CD4-positive, alpha-beta T cell treated with Interleukin-15 for 4 hours (primary cell): ENCODE measurements at places on chromosomes 2 and 18.

GRCh38 chr2:1754461-1755170 lies 10.3 kb upstream of the PXDN start:
- DNase-seq: no peak

GRCh38 chr2:10286216-10287037 lies 16.3 kb upstream of the HPCAL1 start:
- no peak for DNase-seq

- no peak for DNase-seq
Observed at GRCh38 chr2:72788756-72789155, 37.1 kb downstream of the EXOC6B start.

- no peak for DNase-seq
Observed at GRCh38 chr2:18167871-18168270, 289.4 kb downstream of the KCNS3 start.

GRCh38 chr2:235070063-235070706 lies 118.4 kb downstream of the SH3BP4 start:
- DNase-seq: no peak

GRCh38 chr2:175872005-175872348 lies 130.1 kb downstream of the LNPK start:
- no peak for DNase-seq

GRCh38 chr2:18411626-18412025 lies 148.8 kb downstream of the RDH14 start:
- no peak for DNase-seq

- no peak for DNase-seq
Observed at GRCh38 chr2:29226808-29227207, 111.6 kb downstream of the CLIP4 start.

GRCh38 chr2:127647242-127648190 lies 1.6 kb downstream of the GPR17 start:
- no peak for DNase-seq

DNA sequence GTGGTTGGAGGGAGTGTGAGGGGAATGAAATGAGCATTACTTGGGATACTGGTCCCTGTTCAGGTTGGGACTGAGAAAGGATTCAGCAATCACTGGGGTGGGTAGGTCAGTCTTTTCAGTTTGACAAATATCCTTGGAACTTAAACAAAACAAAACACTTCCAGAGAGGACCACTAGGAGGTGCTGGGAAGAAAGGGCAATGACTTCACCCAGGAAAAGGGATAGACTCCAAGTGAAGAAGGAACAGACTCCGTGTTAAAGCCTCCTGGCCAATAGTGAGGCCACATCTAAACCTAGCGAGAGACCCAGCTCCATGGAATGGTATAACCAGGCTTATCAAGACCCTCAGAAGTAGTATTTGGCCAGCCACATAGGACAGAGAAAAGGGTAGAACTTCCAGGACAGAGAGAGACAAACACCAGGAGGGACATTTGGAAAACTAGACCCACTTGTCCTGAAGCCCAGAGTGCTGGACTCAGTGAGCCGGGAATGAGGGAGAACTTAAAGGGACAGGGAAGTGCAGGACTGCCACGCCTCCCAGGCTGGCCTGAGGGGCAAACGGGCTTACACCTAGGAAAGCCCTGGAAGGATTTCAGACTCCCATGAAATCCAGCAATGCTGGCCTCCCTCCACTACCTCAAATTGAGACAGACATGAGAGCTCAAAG lies 19.6 kb upstream of the KCNG3 start:
- DNase-seq: peak; percentile 23

GRCh38 chr2:158773121-158773520 lies 22.0 kb upstream of the DAPL1 start:
- DNase-seq: no peak

- no peak for DNase-seq
Observed at GRCh38 chr18:39969803-39970494, 1985.1 kb upstream of the PIK3C3 start.

DNA sequence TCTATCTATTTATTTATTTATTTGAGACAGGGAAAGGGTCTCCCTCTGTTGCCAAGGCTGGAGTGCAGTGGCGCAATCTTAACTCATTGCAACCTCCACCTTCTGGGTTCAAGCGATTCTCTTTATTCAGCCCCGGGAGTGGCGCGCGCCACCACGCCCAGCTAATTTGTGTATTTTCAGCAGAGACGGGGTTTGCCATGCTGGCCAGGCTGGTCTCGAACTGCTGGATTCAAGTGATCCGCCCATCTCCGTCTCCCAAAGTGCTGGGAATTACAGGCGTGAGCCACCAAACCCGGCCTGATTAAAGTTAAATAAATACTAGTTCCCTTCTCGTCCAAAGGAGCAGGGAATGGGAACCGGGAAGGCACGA lies 4.2 kb upstream of the CTDSP1 start:
- no peak for DNase-seq

DNA sequence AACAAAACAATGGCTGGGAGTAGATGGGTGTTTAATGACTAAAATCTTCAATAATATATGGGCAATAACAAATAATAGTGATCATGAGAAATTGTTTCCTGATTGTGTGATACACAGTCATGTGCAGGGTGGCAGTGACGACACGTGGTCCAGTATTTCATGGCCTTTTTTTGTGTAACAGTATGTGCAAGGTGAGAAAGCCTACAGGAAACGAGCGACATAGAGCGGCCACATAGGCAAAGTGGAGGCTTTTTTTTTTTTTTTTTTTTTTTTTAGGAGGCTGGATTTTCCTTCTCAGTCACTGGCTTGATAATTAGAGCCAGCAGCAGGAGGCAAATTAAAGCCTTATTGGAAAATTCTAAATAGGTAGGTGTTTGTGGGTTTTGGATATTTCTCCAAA lies 123.7 kb downstream of the MYO3B start:
- no peak for DNase-seq

GRCh38 chr2:191620144-191620543 lies 57.8 kb upstream of the NABP1 start:
- no peak for DNase-seq

GRCh38 chr2:177474301-177474700 lies 81.7 kb downstream of the AGPS start:
- DNase-seq: no peak

DNA sequence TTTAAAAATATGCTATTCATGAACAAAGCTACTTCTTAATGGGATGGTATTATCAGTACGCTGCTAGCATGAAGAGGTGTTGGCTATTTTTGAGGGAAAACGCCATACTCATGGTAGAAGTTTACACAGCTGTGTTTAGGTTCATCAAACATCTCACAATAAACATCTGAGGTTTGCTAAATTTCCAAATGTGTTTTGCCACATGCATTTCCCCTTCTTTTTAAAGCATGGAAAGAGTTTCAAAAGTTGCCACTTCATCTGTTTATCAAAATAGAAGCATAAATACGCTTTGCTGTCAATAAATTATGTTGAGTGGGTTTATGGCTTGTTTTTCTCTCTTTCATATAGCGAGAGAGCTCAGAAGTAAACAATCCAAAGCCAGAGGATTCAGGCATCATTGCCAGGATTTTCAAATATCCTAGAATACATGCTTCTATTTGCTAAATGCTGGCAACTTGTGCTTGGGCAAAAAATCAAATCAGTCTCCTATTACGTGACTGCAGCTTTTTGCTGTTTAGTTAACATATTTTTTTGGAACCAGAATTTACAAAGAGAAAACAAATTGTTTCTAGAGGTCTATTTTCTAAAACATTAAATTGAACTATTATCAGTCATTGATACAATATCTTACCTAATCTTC lies 1919.9 kb upstream of the LRRTM1 start:
- DNase-seq: no peak

GRCh38 chr2:149885468-149885867 lies 297.9 kb upstream of the MMADHC start:
- no peak for DNase-seq

DNA sequence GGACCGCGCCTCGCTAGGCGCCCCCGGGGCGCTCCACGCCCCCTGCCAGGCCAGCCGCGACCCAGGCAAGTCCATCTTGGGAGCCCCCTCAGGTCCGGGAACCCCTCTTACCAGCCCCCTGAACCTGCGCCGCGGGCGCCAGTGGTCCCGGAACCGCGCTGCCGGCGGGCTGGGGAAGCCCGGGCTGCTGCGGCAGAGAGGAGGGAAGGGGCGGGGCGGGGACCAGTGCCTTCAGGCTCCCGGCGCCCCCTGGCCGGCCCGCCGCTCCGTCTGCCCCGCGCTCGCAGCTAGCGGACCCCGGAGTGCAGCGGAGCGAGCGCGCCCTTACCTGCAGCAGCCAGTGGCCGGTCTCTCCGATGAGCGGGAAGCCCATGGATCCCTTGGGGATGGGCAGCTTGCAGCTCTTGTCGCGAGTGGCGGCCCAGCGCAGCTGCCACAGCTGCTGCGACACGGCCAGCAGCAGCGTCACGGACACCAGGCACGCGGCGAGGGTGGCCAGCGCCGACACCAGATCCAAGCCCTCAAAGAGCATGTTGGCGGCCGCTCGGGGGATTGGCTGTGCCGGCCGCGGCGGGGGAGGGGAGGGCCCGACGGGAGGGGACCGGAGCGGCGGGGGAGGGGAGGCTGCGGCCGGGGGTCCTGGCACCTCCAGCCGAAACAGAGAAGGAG lies at the start of gene CYP26B1:
Gene CYP26B1, minus strand, starts transcription at position 560 of the 669 bp plus-strand sequence. Its CDS starts 28 bp downstream, at position 532.
- no peak for DNase-seq

GRCh38 chr2:105239924-105240323 lies 1.6 kb upstream of the GPR45 start:
- DNase-seq: no peak

GRCh38 chr18:51621113-51621863 lies 423.8 kb upstream of the MEX3C start:
- DNase-seq: no peak

- no peak for DNase-seq
Observed at GRCh38 chr2:573805-574392, 103.3 kb downstream of the TMEM18 start.

DNA sequence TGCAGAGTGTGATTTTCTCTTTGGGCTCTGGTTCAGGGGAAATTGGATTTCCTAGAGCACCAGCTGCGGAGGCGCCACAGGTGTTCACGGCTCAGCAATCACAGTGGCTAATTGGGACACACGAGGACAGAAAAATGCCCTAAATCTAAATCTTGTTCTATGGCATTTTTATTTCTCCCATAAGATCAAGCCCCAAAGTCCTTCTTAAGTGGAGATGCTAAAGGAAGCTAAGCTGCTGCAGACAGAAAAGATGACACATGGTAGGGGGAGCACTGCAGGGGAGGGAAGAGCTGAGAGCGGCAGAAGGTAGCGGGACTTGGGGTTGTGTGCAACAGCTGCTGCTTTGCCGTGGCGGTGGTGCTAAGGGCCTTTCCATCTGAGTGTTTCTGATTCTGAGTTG lies 280.6 kb downstream of the MYT1L start:
- DNase-seq: no peak

- DNase-seq: no peak
Observed at GRCh38 chr2:130764035-130764820, 8.9 kb downstream of the AMER3 start.

- DNase-seq: no peak
Observed at GRCh38 chr2:30747206-30747605, 60.0 kb downstream of the CAPN13 start.

- DNase-seq: no peak
Observed at GRCh38 chr2:71502941-71503738, 49.8 kb downstream of the DYSF start.

- no peak for DNase-seq
Observed at GRCh38 chr2:164609790-164610189, 11.5 kb downstream of the GRB14 start.

DNA sequence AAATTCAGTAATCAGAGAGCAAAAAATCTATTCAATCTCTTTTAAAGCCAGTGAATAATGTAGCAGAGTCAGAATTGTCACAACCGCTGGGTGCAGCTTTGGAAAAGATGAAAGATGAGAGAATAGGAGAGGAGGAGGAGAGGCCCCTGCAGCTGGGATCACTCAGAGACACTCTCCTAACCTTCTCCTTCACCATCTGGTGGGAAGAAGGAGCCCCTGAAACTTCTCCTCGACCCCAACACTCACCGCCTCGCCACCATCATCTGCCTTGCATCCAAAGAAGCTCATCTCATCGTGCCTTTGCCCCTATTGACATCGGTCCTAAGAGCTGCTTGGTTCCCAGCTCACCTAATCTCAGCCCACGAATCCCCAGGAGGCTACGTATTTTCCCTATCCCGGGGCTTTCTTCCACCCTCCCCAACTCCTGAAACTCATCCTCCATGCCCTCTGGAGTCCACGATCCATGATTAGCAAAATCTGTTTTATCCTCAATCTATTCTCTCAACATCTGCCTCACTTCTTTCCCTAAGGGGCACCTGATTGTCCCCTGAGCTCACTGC lies 58.5 kb downstream of the PKDCC start:
- no peak for DNase-seq

- DNase-seq: peak; percentile 52
Observed at GRCh38 chr2:70247364-70248180, 856 bp downstream of the TIA1 start.

DNA sequence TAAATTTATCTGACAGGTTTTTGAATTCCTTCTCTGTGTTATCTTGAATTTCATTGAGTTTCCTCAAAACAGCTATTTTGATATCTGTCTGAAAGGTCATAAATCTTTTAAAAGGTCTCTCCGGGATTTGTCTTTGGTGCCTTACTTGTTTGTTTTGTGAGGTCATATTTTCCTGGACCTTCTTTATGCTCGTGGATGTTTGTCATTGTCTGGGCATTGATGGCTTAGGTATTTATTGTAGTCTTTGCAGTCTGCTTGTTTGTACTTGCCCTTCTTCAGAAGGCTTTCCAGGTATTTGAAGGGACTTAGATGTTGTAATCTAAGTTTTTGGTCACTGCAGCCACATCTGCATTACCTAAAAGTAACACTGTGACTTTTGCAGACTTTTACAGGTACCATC lies 355.2 kb downstream of the PARD3B start:
- DNase-seq: no peak

DNA sequence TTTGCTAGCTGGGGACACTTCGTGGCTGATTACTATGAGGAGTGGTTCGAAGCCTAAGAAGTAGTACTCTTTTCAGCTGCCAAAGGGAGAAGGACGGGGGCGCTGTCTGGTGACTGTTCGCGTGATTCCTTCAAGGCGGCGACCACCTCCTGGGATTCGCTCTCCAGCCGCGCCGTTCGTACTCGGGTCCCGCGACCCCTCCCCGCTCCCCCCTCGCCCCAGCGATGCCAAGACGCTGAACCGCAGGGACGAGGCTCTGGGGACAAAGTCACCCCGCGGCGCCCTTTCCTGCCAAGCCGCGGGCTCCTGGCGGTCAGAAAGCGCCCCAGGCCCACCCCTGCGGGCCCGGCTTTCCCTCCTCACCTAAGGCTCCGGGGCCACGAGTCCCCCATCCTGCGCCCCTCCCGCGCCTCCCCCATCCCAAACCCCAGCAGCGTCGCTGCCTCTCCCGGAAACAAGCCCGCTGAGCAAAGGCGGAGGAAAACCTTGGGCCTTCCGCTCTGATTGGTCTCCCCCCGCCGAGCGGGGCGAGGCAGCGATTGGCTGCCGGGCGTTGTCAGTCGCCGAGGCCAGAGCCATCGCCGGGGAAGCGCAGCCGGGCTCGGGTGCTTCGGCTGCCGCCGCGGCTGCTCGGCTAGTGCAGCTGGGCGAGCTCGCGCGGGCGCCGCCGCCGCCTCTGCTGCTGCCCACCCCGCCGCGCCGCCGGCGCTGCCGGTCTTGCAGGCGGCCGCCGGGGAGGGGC lies 404.3 kb downstream of the XIRP2 start:
- peak; percentile 25 for DNase-seq

DNA sequence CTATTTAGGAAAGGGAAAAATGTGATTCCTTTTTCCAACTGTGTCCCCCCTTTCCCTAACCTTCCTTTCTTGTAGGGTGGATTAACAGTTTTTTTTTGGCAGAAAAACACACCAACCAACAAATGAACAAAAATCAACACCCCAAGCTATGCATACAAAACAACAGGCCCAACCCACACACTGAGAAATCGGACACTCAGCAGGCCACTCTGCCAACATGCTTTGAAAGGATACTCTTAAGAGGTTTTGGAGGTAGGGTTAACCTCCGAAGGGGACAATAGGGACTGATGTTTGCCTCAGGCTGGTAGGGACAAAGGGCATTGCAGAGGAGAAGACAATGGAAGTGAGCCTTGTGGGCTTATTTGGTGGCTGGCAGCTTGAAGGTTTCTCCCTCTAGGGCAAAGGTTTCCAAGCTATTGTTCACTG lies 33.1 kb upstream of the POLE4 start:
- DNase-seq: no peak
